Activated CD4-positive, alpha-beta memory T cell treated with anti-CD3 and anti-CD28 coated beads, Interleukin-2, amount 10 ng/mL, durations not matched to agents 7 days and 5 days (primary cell): ENCODE measurements at places on chromosomes 6 and 20. TPM values are rescaled to one million over a fixed set of nuclear protein-coding genes. Genes with fewer than 3 reads are reported as not detected.

Gene SRC
- 2.7 TPM for total RNA-seq

- DNase-seq = no peak
Measured at GRCh38 chr6:33007831-33008400, 1.5 kb downstream of the HLA-DOA start.

DNA sequence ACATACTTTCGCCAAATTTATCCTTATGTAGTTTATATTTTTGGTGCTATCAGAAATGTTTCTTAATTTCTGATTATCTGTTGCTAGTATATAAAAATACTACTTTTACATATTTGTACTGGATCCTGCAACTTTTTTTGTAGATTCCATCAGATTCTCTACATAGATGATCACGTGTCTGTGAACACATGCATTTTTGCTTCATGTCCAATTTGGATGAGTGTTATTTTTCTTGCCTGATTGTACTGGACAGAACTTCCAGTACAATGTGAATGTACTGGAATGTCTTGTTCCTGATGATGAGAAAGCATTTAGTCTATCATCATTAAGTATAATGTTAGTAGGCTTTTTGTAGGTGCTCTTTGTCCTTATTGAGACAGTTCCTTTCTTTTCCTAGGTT, 25.0 kb upstream of the SSR1 start:
- DNase-seq = no peak

DNA sequence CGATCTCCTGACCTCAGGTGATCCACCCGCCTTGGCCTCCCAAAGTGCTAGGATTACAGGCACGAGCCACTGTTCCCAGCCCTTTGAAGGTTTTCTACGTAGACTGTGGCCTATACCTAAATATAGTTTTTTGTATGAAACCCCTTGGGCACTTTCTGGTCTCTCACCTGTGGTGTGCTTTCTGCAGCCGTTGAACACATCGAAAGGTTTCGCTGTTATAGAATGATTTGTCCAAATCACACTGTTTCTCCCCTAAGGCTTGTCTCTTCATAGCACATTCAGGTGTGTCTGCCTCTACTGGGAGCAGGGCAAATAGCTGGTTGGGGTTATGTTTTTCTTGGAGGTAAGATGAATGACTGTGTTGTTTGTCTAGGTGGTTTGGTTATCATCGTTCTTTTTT, 597.9 kb downstream of the RNF144B start:
- no peak for DNase-seq

GRCh38 chr20:46827718-46828458, 66.8 kb upstream of the EYA2 start:
- no peak for DNase-seq

Gene MOG
- total RNA-seq = not detected

GRCh38 chr6:45692021-45692420, 314.3 kb upstream of the SUPT3H start:
- no peak for DNase-seq

- no peak for DNase-seq
Measured at GRCh38 chr6:36479256-36479655, 36.5 kb downstream of the KCTD20 start.

Gene LST1
- total RNA-seq = 69.8 TPM

- no peak for DNase-seq
Measured at GRCh38 chr20:54416770-54417169, 58.6 kb upstream of the DOK5 start.

DNA sequence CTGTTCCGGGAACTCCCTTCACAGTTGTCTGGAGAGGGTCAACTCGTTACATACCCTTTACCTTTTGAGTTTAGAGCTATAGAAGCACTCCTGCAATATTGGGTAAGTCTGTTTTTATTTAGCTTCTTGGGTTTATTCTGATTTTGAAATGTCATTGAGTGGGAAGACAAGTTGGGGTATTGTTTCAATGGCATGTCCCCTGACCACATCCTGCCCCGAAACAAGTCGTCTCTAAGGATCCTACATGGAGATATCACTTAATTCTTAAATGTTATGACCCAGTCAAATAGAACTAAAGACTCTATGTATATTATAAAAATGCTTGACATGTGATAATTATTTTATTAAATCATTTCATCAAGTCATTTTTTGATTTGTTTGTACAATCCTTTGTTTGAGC, 9.6 kb downstream of the MRS2 start:
- no peak for DNase-seq

Gene CST9L
- not detected for total RNA-seq

Gene TMEM14C
- total RNA-seq = 42.4 TPM

DNA sequence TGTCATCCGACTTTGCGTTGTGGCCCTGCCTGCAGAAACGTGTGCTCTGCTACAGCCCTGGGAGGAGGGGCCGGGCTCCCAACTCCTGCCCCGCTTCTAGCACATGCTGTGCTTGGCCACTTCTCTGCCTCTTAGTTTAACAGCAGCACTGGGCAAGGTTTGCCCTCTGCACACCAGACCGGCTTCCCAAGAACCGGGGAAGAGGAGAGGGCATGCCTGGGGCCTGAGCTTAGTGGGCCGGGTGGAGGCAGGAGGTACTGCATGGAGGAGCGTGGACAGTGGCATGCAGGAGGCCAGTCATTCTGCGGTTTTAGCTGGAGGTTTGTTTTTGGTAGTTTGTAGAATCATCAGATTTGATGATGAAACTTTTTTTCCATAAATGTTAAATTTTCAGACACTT, 45.5 kb downstream of the CEP43 start:
- no peak for DNase-seq

DNA sequence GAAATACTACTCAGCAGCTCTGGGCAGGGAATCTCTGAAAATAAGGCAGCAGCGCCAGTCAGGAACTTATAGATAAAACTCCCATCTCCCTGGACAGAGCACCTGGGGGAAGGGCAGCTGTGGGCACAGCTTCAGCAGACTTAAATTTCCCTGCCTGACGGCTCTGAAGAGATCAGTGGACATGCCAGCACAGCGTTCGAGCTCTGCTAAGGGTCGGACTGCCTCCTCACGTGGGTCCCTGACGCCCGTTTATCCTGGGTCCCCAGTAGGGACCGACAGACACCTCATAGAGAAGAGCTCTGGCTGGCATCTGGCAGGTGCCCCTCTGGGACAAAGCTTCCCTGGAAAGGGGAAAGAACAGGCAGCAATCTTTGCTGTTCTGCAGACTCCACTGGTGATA, 59.0 kb downstream of the COL21A1 start:
- DNase-seq = no peak

- DNase-seq = no peak
Measured at GRCh38 chr20:49786668-49787370, 25.8 kb upstream of the SLC9A8 start.

DNA sequence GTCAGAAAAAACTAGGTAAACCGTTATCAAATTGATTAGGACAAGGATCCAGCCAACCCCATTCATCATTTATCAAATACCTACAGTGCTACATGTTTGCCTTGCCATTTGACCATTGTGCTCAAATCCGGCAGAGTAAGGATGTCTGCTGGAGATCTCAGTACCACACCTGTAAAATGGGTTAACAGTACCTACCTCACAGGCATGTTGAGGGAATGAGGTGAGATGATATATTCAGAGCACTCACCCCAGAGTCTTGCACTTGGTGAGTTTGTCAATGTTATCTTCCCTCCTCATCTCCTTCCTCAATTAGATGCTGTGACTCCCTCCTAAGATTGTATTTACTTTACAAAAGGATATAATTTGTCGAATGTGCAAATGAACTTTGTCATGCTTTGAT, 54.5 kb upstream of the DSP start:
- no peak for DNase-seq

Gene PPARD
- 23.4 TPM for total RNA-seq

Gene OPN5
- total RNA-seq = not detected

DNA sequence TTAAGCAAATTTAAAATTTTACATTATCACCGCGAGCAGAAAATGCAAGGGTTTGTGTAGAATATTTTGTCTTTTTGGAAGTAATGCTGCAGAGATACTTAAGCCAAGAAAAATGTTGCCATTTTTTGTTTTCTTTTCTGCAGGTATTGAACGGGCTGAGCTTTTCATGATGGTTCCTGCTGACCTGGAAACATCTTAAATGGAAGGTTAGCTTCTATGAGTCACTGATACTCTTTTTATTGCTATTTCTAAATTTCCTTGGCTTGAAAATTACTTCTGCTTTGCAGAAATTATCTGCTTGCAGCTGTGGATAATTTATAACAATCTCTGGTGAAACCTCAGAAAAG, 12.7 kb downstream of the SYTL3 start:
- no peak for DNase-seq

DNA sequence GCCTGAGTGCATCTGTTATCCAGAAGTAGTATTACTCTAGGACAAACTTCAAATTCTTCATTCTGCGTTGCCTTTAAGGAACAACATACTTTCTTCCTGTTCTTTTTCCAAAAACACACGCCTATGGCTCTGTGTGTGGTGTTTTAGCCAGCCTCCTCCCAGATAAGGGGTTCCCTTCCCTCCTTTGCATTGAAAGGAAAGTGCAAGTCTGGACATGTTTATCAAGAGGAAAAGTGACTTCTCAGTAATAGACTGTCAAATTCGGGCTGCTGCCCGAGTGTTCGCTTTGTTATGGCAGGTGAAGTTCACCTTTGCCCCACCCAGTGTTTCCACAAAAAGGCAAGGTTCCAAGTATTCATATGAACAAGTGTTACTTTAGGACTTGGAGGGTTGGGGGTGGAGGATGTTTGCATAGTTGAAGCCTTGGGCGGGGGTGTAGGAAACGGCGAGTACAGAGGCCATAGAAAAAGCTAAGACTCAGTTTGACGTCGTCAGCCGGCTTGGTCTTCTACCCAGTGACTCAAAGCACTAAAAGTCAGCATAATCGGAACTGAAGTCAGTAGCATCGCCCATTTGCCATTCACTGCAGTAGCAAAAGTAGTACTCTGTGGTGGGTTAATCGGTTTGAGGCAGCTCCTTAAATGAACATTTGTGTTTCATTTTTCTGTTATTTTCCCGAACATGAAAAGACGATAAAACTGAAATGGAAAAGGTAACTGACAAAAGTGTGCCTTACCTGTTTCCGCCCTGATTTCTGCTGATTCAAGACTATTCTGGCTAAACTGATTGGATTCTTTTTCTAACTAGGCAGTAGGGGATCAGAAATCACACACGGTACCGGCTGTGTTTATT, 12.5 kb downstream of the PRDM1 start:
- DNase-seq = peak; percentile 87

- no peak for DNase-seq
Measured at GRCh38 chr6:102154874-102155273, 761.4 kb downstream of the GRIK2 start.

GRCh38 chr20:61760731-61761130, 304.9 kb downstream of the TAF4 start:
- no peak for DNase-seq

- DNase-seq = no peak
Measured at GRCh38 chr6:116369540-116369939, 1.2 kb upstream of the DSE start.

Gene PRKN
- total RNA-seq = 0.13 TPM

Gene GSTA4
- total RNA-seq = 13.0 TPM

DNA sequence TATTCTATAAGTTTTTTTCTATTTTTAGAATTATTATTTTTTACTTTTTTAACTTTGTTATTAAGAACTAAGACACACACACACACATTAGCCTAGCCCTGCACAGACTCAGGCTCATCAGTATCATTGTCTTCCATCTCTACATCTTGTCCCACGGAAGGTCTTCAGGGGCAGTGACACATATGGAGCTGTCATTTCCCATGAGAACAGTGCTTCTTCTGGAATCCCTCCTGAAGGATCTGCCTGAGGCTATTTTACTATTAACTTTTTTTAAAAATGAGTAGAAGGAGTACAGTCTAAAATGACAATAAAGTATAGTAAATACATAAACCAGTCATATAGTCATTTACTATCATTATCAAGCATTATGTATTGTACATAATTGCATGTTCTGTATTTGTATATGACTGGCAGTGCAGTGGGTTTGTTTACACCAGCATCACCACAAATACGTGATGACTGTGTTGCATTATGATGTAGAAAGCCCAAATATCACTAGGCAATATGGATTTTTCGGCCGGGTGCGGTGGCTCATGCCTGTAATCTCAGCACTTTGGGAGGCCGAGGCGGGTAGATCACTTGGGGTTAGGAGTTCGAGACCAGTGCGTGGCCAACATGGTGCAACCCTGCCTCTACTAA, 57.9 kb downstream of the HIVEP1 start:
- DNase-seq = no peak

DNA sequence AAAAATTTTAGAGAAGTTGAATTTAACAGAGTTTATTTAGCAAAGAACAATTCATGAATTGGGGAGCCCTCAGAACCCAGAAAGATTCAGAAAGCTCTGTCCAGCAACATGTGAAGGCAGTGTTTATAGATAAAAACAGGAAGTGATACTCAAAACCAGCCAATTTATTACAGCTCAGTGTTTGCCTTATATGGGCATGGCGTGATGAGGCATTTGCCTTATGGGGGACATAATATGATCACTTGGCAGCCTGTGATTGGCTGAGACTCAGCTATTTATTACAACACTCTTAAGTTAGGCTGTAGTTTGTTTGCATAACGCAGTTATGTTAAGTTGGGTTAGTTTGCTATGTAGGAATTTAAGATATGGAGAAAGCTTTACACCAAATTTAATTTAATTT, 11.5 kb downstream of the HLA-DPA1 start:
- DNase-seq = no peak

Gene THBS2
- total RNA-seq = not detected

DNA sequence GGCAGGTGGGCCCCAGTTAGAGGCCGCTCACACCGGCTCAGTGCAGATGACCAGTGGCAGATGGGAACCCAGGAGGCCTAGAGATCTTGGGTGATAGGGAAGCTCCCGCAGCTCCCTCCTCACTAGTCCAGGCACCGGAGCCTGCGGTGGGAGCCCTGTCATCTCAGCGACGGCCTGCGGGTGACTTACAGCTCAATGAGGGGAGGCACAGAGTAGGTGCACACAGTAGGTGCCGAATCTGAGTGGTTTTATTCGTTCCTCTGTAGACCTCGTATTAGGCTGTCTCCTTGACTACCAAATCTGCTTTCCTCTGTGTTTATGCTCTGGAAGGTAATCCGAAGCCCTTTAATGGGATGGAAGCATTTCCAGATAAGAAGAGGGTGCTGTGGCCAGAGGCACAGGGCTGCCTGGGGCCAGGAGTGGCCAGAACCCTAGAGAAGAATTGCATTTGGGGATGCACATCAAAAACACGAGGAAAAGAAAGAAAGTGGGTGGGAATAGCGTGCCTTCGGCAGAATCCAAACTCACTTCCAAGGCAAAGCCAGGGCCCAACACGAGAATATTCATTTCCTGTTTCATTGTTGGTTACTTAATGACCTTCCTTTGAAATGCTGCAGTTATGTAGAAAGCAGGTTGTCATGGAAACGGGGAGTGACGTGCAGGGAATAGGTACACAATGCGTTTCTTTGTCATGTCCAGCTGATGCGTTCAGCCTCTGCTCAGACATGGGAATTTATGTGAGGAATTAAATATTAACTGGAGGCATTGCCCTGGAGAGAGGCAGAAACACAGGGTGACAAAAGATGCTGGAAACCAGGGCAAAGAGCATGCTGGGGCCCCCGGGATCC, 24.7 kb downstream of the MYT1 start:
- DNase-seq = no peak

- DNase-seq = no peak
Measured at GRCh38 chr6:158471339-158471738, 88.6 kb upstream of the TMEM181 start.
